ENCODE measurements at places on chromosomes 1 and 21.
A peak's percentile ranks its signal among the peaks of the same experiment; 100 is the strongest.

GRCh38 chr1:17335821-17336710 is 28.1 kb downstream of the PADI4 start:
- peak; percentile 10 for DNase-seq

GRCh38 chr1:50969611-50970508 is at the start of gene CDKN2C:
CDKN2C (plus strand) TSS chr1:50970245; CDS start chr1:50970369, 124 bp downstream.
- DNase-seq = peak; percentile 71

GRCh38 chr1:89666640-89667039 is 33.7 kb downstream of the LRRC8C start:
- no peak for DNase-seq

- DNase-seq = peak; percentile 39
Measured at GRCh38 chr1:14661222-14661621, 62.7 kb downstream of the KAZN start.

DNA sequence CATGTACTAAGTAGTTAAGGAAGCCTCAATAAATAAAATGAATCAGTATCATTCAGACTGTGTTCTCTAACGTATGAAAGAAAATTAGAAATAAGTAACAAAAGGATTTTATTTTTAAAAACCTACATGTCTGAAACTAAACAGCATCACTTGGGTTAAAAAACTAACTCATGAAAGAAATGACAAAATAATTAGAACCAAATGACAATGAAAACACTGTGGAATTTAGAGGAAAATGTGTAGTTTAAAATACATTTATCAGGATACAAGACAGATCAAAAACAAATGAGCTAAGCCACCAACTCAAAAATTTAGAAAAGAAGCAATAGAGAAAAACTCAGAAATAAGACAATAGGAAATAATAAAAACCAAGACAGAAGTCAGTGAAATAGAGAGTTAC is 108.7 kb downstream of the TENT5C start:
- DNase-seq = no peak

DNA sequence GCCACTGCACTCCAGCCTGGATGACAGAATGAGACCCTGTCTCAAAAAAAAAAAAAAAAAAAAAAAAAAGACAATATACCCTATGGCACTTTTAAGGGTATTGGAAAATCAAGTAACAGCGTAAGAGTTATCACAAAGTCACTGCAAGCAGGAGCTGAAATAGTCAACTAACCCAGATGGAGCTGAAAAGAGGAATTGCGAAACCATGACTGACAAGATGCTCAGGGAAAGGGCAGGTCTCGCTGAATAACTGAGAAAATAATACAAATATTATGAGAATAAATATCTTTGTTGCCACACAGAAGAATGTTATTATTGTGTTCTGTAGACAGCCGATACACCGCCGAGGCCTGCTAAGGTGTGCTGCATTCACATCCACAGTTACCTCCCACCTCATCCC is 17.8 kb downstream of the HLCS start:
- DNase-seq = no peak
